ENCODE measurements at places on chromosomes 16 and 17.

- DNase-seq, result no peak
These were observed 18.7 kb downstream of the CD300A start for GRCh38 chr17:74485022-74485743.

DNA sequence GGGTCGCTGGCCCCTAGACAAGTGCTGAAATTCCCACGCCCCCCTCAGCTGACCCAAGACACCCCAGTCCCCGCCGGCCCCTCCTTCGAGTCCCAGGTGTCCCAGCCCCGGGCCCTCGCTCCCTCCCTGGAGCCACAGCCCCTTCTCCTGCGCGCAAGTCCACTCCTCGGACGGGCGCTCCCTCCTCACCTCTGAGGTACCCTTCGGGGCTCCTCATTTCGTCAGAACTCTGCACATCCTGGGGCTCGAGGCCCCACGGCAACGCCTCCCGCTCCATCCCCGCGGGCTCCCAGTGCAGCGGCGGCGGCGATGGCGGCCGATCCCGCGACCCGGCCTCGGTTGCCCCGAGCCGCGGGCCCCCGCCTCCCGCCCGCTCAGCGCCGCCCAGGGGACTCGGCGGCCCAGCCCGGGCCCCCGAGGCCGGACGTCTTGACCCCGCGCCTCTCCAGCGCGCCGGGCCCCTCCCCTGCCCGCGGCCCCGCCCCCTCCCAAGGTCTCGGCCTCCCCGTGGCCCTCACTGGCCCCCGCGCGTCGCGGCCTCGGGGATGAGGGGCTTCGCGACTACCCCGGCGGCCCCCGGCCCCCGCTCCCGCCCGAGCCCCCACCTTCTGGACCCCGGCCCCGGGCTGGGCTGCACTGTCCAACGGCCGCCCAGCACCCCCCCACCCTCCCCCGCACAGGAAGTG is at the start of gene ZNF768:
Gene ZNF768, minus strand, starts transcription at position 430 of the 686 bp plus-strand sequence. Its CDS starts 153 bp downstream, at position 277.
- no peak for DNase-seq

DNA sequence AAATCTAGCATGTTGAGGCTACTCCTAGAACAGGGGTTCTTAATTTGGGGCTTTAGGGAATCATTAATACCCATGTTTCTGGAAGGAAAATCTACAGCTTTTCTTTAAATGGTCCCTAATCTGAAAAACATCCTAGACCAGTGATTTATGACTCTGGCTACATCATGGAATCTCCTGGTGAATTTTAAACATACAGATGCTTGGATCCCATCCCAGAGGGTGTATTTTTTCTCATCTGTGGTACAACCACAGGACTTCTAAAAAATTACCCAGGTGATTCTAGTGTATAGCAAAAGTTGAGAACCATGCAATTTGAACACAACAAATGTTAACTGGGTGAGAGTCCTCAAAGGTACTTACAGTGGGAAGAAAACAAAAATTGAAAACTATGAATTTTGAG is 41.5 kb downstream of the KANSL1 start:
- DNase-seq, result no peak

GRCh38 chr17:73226556-73227172 is 33.8 kb downstream of the COG1 start:
- DNase-seq, result no peak

- no peak for DNase-seq
These were observed 6.7 kb upstream of the PRPSAP2 start for GRCh38 chr17:18851201-18851600.

- DNase-seq, result no peak
These were observed 1164.7 kb upstream of the CDH8 start for GRCh38 chr16:63200940-63201339.

DNA sequence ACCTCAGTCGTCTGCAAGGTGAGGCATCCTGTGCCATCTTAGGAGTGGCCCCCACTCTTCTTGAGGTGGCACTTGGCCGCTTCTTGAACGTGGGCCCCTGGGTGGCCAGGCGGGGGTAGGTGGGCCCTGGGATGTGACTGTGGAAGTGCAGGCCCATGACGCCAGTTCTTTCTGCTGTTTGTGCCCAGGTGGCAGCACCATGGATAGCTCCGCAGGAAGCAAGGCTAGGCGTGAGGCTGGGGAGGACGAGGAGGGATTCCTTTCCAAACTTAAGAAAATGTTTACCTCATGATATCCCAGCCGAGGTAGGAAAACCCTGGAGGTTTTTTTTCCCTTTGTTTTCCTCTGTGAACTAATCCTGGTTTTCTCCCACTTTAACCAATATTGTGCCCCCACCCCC is 19.8 kb downstream of the NMRAL1 start:
- DNase-seq, result no peak

Data from NCI-H1417 treated with DMSO at 0.1 percent for 48 hours (cell line).